Ecto neural progenitor cell (in vitro differentiated cells): ENCODE measurements at places on chromosomes 2 and 18.

GRCh38 chr18:77037567-77037966, 95.0 kb downstream of the MBP start:
- DNase-seq, result no peak

- peak; percentile 29 for DNase-seq
These were observed 3.1 kb downstream of the MLPH start for GRCh38 chr2:237490009-237490711.

DNA sequence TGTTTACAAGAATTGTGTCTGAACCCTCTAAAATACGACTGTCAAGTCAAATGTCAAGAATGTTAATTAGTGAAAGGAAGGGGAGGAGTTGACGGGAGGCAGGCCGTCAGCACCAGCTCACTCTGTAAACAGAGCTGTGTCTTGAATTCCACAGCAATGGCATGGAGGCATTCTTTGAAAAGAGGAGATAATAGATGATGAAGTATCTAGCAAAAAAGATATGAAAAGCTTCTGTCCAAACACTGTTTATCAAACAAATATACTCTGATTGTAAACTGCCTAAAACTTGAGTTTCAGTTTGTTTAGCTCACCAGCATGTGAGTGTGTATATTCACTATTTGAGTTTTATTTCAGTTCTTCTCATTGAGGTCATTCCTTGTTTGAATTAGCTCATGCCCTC, 94.7 kb upstream of the CDC42EP3 start:
- DNase-seq, result no peak

GRCh38 chr2:68825866-68826265, 45.3 kb downstream of the BMP10 start:
- DNase-seq, result no peak

- DNase-seq, result no peak
These were observed 44.8 kb upstream of the RAB6D start for GRCh38 chr2:131408778-131409177.

- no peak for DNase-seq
These were observed 498.6 kb downstream of the CCDC85A start for GRCh38 chr2:56682397-56682760.

GRCh38 chr2:59277671-59278070, 1036.5 kb upstream of the FANCL start:
- DNase-seq, result no peak

GRCh38 chr2:230537531-230537976, 121.6 kb downstream of the SP100 start:
- no peak for DNase-seq

- no peak for DNase-seq
These were observed 467.5 kb upstream of the CHST9 start for GRCh38 chr18:27652480-27653121.

- DNase-seq, result no peak
These were observed 3.4 kb downstream of the C2orf69 start for GRCh38 chr2:199914372-199914958.

GRCh38 chr2:96529376-96530143, 7.0 kb upstream of the ARID5A start:
- DNase-seq, result peak; percentile 44

DNA sequence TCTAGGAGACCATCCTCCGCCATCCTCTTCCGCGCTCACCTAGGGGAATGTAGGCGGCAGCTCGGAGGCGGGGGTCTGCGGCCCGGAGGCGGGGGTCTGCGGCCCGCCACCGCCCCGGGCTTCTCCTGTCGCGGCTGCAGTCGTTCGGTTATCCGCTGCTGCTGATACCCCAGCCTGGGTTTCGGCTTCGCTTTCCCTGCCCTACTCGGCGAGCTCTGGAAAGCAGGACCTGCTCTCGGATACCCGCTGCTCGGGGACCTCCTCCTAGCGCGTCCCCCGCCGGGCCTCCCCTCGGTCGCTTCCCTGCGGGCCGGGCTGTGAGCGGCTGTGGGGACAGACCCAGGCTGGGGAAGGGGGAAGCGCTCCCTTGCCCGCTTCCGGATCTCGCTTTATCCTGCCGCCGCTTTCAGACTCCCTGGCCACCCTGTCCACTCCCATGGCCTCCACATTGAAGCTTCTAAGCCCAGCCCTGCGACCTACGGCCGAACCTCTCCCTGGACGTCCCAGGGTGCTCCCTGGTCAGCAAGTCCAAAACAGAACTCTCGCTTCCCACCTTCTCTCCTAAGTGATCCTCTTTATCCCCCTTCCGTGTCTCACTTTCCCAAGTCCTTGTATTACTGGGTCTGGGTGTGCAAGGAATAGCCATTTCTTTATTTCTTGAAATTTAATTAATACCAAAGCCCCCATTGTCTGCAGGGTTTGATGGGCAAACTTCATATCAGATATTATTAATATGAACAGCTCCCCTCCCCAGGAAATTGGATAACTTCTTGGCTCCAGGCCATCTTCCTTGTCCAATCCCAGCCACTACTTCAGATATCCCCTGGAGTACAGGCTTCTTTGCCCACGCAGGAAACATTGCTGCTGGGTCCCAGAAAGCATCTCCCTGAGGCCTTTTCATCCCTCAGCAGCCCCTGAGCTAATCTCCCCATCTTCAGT, 769 bp downstream of the FKBP1B start:
- DNase-seq, result peak; percentile 69

DNA sequence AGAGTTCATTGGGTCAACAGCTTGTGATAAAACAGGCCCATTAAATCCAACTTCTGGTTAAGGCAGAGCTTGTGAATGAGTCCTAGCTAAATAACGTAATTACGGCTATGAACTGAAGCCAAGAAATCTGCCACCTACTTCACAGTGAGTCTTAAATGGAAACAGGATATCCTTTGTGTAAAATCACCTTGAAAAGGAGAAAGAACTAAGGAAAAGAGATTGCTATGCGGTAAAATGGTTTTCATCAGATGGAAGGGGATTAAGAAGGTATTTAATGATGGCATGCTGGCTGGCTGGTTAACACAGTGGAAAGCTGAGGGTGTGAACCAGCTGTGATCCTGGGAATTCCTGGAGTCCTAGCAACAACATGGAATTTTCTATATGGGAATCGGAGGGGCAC, 156.6 kb downstream of the DOK6 start:
- peak; percentile 58 for DNase-seq

DNA sequence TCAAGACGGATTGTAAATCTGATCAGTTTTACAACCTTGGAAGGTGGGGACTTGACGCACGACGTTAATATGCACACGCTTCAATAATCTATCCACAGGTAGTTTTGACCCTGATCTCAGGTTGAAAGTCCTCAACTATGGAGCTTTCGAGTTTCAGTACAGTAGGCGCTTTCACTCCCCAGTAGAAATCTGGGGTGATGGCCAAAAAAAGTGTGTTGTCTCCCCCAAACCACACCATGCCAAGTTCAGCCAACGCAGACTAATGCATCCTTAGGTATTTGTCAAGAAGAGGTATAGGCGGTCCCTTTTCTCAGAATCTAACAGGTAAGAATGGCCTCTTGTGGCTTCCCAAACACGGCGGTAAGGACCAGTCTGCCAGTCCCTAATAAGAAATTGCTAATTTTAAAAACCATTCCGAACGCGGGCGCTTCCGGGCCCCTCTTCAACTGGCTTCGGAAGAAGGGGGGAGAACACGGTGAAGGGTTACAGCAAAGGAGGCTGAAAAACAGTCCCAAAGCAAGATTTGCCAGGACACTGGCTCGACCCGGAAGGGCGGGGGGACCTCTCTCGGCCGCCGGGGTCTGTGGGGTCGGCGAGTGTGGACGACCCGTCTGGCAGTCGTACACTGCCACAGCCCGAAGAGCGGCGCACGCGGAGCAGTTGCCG, 659 bp downstream of the FAM210A start:
- DNase-seq, result no peak

DNA sequence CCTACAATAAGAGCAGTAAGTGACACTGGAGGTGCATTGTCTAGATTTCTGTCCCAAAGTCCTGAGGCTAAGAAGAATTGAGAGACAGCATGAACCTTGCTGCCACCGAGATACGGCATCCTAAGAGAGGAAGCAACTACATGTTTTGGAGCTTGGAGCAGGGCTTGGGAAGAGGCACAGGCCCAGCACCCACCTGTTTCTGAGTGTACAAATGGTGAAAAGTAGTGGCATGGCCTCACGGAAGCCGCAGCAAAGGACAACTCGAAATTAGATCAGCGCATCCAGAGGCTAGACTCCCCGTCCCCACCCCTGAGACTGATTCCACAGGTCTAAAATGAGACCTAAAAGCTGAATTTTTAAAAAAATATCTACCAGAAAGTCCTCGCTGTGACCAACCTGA, 127.5 kb downstream of the PTGR3 start:
- no peak for DNase-seq

GRCh38 chr2:26001743-26002351, 19.6 kb upstream of the KIF3C start:
- DNase-seq, result no peak

DNA sequence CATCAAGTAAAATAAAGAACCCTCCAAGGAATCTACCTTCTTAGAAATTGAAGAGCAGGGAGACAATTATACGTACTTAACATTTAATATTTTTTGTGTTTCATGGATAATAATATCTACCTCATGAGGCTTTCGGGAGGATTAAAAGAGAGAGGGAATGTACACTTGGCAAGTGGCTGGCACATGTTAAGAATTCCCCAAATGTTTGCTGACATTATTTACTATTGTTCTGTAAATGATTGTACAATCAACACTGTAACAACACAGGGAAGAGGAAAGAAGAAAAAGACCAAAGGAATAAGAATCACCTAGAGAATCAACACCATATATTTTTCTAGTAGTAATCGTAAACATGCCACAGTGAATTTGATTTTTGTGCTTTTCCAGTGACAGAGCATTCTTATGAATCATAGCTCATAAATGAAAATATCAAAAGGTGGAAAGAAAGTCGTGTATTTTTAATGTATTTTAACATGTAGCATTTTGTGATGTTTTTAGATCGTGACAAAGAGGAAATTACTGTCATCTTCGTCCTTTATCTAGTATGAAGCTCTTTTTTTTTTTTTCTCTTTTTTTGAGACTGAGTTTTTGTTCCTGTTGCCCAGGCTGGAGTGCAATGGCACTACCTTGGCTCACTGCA, 67.3 kb downstream of the B3GNT2 start:
- DNase-seq, result no peak
